ENCODE measurements at places on chromosomes 16 and 17. TPM values are rescaled to one million over a fixed set of nuclear protein-coding genes. Genes with fewer than 3 reads are reported as not detected.

The HSD11B2 gene
- 1.3 TPM for total RNA-seq

The BCAR1 gene
- 76.5 TPM for total RNA-seq

The TBC1D3H gene
- total RNA-seq, result not detected

The SEC14L5 gene
- total RNA-seq, result not detected

The KRTAP2-2 gene
- not detected for total RNA-seq

The PIRT gene
- not detected for total RNA-seq

The PLEKHH3 gene
- 16.3 TPM for total RNA-seq

The TBC1D3 gene
- total RNA-seq, result not detected

The FBXW10 gene
- 0.95 TPM for total RNA-seq

The SOX15 gene
- 0.36 TPM for total RNA-seq

The PRSS36 gene
- 0.91 TPM for total RNA-seq

The ZNF750 gene
- total RNA-seq, result not detected

The BAHCC1 gene
- total RNA-seq, result 15.9 TPM

The ATP2C2 gene
- 0.14 TPM for total RNA-seq

The PRR15L gene
- total RNA-seq, result 0.15 TPM

The RAC3 gene
- 23.0 TPM for total RNA-seq

The NRN1L gene
- 0.29 TPM for total RNA-seq

The SOST gene
- not detected for total RNA-seq

The PIK3R6 gene
- total RNA-seq, result not detected

The KRT15 gene
- 5.0 TPM for total RNA-seq

The POLR2C gene
- 106 TPM for total RNA-seq

The CIBAR2 gene
- not detected for total RNA-seq

The KRTAP16-1 gene
- total RNA-seq, result not detected

The TMEM92 gene
- 26.9 TPM for total RNA-seq

The UNC45B gene
- not detected for total RNA-seq

The C16orf54 gene
- total RNA-seq, result not detected

The HCRT gene
- total RNA-seq, result not detected

The KRTAP3-1 gene
- total RNA-seq, result not detected

The CLEC18C gene
- total RNA-seq, result 0.16 TPM

The TMEM219 gene
- 102 TPM for total RNA-seq

The TMEM100 gene
- not detected for total RNA-seq

Measured in A549 treated with DMSO at 1 μM for 4 hours (cell line).